ENCODE measurements at places on chromosomes 3 and 15.

DNA sequence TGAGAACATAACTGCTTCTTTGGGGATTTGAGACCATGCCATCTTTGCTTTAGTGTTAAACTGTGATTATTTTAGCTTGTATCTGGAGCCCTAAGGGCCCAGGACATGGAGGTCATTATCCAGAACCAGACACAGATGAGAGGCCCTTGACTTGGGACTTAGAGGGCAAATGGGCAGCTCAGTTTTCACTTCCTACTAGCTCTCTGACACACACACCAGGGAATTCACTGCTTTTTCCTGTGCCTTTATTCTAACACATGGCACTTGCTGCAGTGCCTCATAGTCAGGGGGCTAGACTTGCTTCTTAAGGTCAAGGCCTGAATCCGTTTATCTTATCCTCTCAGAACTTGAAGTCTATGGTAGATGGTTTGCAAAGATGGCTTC lies 33.3 kb downstream of the AMOTL2 start:
- no peak for DNase-seq

- DNase-seq = no peak
These were observed 406 bp upstream of the MPI start for GRCh38 chr15:74889390-74889882.

DNA sequence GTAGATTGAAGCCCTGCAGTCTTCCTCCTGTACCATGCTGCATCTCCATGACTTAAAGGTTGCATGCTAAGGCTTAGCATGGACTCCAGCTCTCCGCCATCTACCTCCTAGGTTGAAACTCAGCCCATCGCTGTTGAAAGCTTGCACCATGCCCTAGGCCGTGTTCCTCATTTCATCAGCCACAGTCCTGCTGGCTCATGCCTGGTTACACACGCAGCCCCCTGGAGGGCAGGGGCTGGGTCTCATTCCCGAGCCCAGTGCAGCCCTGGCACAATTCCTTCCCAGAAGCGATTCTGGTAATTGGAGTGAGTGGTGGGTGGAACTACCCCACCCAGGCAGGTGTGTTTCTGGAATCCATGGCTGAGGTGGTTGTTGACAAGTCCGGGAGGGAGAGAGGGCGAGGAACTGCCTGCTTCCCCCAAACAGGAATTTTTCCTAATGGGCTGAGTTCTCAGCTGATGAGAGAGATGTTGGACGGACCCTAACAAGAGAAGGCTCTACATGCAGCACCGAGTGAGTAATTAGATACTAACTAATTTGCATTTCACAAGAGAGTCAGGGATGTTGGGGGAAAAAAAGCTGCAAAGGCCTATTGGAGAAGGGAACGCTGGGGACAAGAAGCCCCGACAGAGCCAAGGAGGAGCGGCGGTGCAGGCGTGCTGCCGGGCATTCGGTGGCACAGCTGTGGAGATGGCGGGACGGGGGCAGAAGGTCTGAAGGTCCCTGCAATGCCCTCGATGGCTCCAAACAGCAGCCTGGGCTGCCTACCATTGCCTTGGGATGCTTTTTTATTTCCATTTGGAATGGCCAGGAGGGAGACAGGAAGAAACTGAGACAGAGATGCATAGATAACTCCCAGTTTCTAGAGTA lies 92.3 kb upstream of the TLE3 start:
- no peak for DNase-seq

GRCh38 chr3:190308154-190308553 lies 14.1 kb downstream of the CLDN1 start:
- no peak for DNase-seq

DNA sequence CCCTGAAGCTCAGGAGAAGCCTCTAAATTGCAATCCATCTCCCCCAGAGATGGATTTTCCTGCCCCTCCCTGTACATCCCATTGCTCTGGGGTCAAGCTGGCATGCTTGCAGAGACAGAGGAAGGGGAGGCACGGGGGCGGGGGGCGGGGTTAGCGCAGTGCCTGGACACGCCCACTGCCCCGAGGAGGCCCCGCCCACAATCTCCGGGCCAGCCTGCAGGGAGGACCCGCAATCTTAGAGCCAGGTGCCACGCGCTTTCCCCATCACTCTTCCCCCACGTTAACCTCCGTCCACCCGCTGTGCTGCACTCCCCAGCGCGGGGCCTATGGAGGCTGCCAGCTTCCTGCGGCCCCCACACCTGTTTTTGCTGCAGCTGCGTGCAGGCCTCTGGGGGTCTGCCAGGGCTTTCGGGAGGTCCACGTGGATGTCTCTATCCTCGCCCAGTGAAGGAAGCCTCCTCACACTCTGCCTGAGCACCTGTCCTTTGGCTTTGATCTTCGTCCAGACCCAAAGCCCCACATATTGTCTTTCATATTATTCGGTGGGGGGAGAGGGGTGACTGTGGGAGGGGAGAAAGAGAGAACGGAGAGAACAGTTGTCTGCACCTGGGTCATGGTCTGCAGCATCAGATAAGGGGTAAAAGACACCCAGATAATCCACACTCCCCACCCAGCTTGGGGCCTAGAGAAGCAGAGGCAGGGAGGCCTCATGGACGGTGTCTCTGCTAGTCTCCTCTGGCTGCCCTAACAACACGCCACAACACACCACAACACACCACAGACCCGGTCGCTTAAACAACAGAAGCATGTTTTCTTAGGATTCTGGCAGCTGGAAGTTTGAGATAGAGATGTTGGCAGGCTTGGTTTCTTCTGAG lies 118.0 kb upstream of the MEF2A start:
- no peak for DNase-seq

- DNase-seq = no peak
These were observed 23.0 kb upstream of the GATA2 start for GRCh38 chr3:128515967-128516366.

- no peak for DNase-seq
These were observed 60.5 kb downstream of the FBN1 start for GRCh38 chr15:48584812-48585563.

GRCh38 chr3:26422415-26422814 lies 200.2 kb upstream of the LRRC3B start:
- no peak for DNase-seq

DNA sequence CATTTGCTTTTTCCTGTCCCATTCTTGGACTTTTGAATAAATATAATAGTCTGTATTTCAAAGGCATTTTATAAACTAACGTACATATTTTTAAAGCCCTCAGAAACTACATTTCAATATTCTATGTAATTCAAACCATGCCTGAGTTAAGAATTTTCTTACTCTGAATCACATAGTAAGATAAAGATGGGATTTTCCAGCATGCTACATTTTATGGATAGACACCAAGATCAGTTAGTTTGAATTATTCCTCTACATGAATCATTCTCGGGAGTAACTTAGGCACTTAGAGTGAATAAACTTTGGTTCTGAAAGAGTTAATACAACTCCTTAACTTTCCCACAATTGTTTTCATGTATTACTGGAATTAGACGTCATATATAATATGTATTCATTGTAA lies 713.3 kb upstream of the CBLB start:
- DNase-seq = no peak

DNA sequence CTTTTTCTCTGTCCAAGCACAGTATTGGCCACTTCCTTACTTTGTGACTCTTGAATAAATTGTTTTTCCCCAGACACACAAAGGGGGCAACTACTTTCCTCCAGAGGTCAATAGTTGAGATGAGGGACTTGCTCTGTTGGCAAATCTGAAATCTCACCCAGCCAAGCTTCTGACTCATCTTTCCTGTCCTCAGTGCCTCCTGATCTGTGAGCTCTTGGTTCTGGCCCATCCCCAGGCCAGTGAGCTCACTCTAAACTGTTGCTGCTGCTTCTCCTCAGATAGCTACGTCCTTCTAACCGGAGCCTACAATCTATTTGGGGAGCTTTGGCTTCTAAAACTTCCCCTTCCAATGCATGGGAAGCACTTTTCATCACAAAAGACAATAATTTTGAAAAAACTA lies 50.0 kb upstream of the NMD3 start:
- DNase-seq = no peak

GRCh38 chr15:45409596-45409995 lies 31.3 kb upstream of the GATM start:
- no peak for DNase-seq

- no peak for DNase-seq
These were observed 5.9 kb upstream of the ZNF620 start for GRCh38 chr3:40499952-40500351.

GRCh38 chr3:40978442-40978841 lies 220.9 kb upstream of the CTNNB1 start:
- DNase-seq = no peak

- no peak for DNase-seq
These were observed 135.1 kb upstream of the STRIT1 start for GRCh38 chr3:155428563-155428962.

- no peak for DNase-seq
These were observed 143.0 kb upstream of the GALNT15 start for GRCh38 chr3:16031434-16031833.

DNA sequence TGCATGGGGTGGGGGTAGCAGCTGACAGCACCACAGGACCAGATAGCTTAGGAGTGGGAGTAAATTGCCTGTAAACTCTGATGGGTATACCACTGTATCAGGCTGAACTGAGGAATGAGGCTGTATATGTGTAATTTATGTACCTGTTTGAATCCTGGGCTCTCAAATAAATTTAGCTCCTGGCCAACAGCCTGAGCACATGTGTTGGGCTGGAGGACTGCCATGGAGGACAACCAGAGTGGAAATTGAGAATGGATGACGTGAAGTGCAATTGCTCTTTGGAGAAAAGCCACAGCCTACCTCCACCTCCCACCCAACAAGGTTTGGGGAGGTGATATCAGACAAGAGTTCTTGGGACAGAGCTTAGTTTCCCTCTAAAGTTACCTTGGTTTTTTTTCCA lies 328.6 kb upstream of the PROK2 start:
- DNase-seq = no peak

All from effector CD8-positive, alpha-beta T cell (primary cell).